ENCODE measurements at places on chromosomes 4 and X.

DNA sequence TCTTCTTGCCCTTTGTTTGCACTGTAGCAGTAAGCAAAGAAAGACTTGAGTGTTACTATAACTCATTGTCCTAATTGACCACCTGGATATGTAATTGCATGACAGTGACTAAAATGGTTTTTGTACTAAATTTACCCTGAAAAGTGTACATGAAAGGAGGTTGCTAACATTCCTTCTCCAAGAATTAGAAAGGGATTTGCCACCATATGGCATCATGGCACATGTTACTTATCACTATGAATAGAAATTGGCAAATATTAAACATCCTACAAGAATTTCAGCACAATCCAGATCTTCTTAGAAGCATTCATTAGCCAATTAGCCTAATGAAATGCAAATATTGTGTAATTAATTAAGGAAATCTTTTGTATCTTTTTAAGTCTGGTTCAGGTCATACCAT is 834.2 kb downstream of the STPG2 start:
- DNase-seq, result no peak

DNA sequence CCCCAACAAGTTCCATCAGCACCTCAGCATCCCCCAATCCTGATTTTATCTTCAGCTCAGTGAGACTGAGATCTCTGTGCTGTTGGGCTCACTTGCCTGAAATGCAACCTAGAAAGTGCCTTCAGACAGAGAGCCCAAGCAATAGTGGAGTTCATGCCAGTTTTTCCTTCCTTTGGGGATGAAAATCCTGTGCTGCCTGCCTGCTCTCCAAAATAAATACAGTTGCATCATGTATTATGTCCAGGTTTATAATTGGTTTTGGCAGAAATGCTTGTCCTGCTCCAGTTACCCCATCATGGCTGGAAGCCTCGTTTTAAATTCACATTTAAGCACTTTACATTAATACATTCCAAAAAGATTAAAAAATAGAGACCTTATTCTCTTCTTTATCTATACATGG is 1865.5 kb upstream of the TENM3 start:
- no peak for DNase-seq

GRCh38 chr4:78149751-78150542 is 92.8 kb downstream of the FRAS1 start:
- DNase-seq, result no peak

DNA sequence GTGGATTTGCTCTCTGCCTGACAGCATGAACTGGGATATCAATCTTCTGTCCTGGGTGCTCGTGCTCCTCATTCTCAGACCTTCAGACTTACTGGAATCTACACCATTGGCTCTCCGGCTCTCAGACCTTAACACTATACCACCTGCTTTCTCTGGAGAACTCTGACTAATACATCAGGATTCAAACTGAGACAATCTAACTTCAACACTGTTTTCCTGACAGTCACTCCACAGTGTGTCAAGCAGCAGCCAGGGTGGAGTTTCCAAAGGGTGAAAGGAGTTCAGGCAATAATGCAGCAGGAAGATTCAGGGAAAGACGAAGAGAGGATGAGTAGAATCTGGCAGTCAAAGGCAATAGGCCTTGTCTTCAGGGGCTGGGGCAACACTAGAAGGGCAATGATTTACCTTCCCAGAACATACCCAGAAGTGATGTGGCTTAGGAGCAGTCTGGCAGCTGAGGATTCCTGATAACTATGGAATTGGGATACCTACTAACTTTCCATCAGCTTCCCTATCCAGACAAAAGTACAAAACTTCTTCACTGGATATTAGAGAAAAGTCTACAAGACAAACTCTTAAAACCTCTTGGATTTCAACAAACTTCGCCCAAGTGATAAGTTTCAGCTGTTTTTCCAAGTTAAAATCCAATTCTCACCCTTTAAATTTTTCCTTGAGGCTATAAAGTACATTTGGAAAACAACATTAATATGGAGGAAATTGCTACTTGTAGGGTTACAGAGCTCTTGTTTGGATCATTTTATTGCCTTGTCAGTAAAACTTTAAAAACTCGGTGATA is 58.4 kb upstream of the SLIT2 start:
- DNase-seq, result no peak

GRCh38 chr4:173121076-173121561 is 47.5 kb upstream of the GALNT7 start:
- no peak for DNase-seq

DNA sequence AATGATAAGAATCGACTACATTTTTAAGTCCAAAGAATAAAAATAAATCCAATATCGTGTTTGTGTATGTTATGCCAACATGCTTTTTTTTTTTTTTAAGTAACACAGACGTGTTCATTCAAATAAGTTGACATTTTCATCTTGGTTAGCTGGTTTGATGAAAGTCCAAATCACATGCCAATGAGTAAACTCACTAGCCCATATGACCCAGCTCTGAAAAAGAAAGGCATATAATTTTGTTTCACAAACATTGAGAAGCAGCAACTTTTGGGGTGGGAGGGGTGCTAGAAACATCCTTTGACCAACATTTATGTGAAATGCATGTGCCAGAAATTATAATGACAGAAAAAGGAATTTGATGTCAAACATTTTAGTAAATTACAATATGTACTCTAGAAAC is 61.6 kb upstream of the SPP1 start:
- no peak for DNase-seq

- no peak for DNase-seq
Observed at GRCh38 chrX:3052860-3053259, 11.6 kb downstream of the ARSF start.

DNA sequence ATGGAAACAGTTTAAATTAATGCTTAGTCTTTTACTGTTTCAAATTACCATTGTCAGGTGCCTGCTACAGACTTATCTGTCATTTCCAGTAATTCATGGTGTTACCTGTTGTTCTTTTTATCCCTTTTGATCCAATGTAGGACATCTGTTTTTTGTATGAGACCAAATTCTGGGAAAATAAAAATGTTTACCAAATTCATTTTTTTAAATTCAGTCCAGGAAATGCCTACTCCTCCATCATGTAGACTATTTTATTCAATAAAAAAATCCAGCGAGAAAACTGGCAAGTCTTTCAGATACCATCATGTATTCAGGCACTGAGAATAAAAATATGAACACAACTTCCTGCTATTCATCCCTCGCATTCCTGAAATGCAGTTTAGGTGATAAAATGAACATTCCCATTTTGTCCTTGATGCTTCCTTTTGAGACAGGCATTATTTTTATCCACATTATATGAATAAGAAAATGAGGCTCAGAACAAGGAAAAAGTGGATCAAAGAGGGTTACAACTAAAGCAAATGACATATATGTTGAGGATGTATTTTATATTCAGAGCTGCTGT is 584.2 kb downstream of the SPRY1 start:
- no peak for DNase-seq

GRCh38 chr4:25552580-25553271 is 102.9 kb upstream of the SLC34A2 start:
- DNase-seq, result no peak

DNA sequence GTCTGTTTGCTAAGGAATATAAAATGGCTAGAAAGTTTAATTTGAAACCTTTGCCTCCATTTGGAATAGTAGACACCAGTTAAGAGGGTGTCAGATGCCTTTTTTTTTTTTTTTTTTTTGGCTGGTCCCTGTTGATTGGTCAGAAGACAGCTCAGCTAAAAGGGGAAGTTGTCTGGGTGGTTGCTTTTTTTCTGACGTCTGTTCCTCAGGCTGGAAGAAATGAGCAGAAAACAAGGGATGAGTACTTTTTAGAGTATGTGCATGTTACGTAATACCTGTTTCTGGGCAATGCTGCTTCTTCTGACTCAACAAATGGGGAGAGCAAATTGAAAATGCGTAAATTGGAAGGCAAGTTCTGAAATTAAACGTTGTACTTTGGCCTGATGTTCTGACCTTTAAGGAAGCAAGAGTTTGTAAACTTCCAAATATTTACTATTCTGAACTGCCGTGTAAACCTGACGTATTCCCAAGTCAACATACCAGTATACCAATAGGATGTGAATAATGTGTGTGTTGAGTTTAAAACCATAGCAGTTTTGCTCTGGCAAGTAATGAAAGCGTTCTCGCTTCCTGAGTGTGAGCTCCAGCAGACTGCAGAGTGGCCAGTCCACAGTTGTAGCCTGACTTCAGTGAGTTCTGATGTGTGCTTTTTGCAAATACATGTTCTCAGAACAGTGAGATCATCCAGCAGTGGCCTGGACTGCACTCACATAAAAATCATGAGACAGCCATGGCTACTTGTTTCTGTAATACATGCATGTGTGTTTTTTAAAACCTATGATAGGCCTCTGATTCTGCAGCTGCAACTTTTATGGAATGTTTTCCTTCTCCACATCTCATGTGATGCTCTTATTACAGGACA is 1.7 kb downstream of the SAT1 start:
- DNase-seq, result no peak

- DNase-seq, result no peak
Observed at GRCh38 chrX:1213971-1214370, 1.5 kb upstream of the CRLF2 start.

DNA sequence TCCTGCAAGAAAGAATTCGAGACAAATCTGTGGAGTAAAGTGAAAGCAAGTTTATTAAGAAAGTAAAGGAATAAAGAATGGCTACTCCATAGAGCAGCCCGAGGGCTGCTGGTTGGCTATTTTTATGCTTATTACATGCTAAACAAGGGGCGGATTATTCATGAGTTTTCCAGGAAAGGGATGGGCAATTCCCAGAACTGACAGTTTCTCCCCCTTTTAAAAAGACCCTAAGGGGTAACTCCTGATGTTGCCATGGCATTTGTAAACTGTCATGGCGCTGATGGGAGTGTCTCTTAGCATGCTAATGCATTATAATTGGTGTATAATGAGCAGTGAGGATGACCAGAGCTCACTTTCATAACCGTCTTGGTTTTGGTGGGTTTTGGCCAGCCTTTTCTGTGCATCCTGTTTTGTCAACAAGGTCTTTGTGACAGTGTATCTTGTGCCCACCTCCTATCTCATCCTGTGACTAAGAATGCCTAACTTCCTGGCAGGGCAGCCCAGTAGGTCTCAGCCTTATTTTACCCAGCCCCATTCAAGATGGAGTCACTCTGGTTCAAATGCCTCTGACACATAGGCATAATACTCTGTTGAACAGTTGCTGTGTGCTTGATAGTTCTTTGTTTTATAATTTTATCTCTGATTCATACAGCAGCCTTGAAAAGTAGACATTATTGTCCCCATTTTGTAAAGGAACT is 25.8 kb downstream of the GAB1 start:
- no peak for DNase-seq

DNA sequence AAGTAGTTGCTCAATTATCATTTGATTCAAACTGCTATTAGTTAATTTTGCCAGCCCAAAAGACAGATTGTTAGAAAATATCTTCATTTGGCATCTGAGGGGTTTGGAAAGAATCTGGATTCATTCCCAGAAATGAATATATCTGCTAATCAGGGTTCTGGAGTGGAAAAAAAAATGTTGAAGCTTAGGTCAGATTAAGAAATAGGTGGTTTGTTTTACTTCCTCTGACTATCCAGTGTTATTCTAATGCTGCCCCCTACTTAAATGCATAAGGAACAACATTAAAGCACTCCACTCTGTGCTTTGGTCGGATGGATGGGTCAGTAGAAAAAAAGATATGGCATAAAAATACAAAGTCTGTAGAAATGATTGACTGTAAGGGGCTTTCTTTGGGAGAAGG is 89.0 kb downstream of the LUZP4 start:
- no peak for DNase-seq
